ENCODE measurements at places on chromosomes 5 and 9.

DNA sequence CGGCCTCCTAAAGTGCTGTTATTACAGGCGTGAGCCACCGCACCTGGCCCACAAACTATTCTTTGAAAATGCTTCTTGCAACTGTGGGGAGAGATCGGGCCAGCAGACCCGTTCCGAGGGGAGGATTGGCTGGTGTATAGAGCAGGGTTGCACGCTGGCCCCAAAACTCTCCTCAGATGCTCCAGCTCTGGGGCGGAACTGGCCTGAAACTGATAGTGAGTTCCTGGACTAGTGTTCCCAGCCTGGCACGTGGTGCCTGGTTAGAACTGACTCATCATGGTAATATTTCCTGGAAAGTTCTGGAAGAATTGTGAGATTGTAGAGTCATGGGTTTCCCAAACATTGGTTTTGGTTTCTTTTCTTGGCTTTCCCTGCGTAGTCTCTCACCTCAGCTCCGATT lies 120.5 kb downstream of the FBXL7 start:
- no peak for DNase-seq

DNA sequence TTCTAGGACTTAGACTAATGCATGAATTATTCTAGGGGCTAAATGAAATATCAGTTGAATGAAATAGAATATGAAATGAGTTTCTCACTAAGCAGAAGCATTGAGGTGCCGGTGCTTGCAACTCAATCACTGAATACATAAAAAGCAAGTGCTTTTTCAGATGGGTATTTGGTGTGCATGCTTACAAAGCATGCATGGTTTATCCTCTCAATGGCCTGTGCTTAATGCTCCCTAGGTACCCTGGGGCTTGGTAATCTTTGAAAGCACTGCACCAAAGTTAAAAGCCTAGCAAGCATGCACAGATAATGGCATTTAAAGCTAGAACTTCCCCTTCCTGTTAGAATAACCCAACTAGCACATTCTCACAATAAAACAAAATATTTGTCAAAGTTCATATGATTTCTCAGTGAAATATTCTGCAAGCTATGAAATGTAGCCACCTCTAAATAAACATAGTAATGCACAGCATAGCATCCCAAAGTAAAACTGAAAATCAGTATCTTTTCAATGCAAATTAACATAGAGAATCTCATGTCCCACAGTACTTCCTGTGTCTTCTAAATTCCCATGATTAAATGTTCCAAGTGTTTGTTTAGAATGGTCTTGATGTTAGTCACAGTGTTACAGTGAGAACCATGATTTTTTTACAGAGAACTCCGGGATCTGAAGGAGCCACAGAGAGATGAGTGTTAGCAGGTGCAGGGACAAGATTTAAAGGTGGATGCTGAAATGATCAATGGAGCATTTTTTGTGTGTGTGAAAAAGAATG lies 143.4 kb upstream of the CDH6 start:
- DNase-seq, result no peak

- no peak for DNase-seq
These were observed 74.6 kb downstream of the RETREG1 start for GRCh38 chr5:16542236-16542635.

GRCh38 chr9:14660721-14661120 lies 32.5 kb downstream of the ZDHHC21 start:
- DNase-seq, result no peak

DNA sequence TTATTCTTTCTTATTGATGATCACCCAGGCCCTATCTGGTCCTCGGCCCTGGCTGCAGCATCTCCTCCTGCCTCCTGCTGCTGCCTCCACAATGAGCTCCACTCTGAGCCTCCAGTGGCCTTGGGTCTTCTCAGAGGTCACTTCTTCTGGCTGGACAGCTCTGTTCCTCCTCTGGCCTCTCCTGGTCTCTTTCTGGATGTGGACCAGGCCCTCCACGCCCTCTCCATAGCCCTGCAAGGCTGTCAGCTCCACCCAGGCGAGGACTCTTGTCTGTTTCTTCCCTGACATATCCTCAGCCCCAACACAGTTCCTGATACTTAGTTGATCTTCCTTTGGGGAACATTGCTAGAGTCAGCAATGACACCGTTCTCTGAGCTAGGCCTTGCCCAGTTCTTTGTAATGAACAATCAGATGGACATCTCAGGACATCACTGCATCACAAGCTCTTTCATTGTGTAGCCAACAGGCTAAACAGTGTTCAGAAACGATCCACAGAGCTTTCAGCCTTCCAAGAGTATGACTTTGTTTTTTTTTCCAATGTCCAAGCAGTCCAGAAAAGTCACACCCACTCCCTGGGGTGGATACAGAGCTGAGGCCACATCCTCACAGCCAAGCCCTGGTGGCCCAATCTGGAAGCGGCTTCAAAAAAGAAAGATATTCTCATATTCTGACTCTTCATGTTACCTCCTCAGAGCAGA lies 62.5 kb upstream of the DNAH5 start:
- DNase-seq, result no peak

DNA sequence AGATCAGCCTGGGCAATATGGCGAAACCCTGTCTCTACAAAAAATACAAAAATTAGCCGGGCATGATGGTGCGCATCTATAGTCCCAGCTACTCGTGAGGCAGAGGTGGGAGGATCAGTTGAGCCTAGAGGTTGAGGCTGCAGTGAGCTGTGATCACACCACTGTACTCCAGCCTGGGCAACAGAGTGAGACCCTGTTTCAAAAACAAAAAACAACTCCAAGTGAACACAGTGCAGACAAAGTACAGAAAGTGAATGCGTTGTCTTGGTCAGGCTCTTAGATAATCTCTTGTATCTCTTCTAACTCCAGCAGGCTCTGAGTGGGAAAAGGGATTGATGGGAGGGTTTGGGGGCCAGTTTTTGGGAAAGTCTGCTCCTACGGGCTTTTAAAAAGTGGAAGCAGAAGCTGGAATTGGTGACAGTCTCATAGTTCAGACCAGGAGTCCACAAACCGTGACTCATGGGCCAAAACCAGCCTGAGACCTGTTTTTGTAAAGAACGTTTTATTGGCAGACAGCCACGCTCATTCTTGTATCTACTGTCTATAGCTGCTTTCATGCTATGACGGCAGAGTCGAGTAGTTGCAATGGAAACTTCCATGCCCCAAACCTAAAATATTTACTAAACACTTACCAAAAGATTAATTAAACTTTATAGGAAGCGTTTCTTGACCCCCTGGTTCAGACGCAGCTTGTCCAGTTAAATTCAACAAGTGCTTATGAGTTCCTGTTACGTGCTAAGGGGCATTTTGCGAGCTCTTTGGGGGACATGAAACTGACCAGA lies 32.9 kb downstream of the NDST1 start:
- no peak for DNase-seq

GRCh38 chr9:6931913-6932312 lies 174.1 kb downstream of the KDM4C start:
- DNase-seq, result no peak

- DNase-seq, result no peak
These were observed 3.6 kb downstream of the CERT1 start for GRCh38 chr5:75507841-75508240.

DNA sequence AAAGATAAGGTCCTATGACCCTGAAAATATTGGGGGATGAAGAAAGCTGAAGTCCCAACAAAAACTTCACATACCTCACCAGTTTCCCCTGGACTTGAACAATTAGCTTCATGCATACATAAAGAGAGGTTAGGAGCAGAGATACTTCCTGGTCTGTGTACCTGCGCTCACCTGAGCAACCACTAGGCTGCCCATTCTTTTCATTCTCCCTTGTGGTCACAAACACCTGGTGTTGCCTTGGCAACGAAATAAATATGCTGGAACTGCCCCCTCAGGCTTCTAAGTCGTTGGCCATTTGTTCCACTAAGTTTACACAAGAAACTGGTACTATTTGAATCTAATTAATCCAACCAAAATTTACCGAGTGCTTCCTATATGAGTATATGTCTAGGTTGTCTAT lies 18.1 kb downstream of the OTP start:
- DNase-seq, result no peak

GRCh38 chr5:160213537-160213936 lies 15.8 kb upstream of the FABP6 start:
- no peak for DNase-seq

DNA sequence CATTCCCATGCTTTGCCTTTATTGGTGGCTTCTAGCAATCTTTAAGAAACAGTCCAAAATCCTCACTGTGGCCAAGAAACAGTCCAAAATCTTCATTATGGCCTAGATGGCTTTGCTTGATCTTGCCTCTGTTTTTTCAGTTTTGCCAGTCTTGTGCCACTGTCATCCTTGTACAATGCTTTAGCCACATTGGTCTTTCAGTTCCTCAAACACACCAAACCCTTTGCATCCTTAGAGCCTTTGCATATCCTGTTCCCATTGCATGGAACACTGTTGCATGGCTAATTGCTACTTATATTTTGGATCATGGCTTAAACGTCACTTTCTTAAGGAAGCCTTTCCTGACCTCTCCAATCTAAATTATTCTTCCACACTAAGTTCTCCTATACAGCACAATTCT lies 22.1 kb downstream of the MRRF start:
- no peak for DNase-seq

GRCh38 chr9:27799326-27799725 lies 226.0 kb upstream of the C9orf72 start:
- DNase-seq, result no peak

DNA sequence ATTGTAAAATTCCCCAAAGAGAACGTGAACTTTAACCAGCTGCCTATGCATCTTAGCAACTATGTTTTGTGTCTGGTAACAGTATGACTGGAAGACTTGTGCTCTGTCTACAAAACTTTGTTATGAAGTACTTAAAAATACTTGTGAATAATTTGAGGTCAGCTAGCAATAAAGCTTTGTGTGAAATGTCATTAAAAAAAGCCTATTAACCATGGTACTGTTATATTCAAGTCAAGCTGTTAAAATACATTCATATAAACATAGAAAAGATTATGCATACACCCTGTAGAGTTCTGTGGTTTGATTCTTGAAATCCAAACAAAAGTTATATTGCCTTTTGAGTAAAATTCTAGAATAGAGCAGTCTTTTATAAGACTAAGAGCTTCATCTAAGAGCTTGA lies 60.1 kb downstream of the VCAN start:
- DNase-seq, result no peak

DNA sequence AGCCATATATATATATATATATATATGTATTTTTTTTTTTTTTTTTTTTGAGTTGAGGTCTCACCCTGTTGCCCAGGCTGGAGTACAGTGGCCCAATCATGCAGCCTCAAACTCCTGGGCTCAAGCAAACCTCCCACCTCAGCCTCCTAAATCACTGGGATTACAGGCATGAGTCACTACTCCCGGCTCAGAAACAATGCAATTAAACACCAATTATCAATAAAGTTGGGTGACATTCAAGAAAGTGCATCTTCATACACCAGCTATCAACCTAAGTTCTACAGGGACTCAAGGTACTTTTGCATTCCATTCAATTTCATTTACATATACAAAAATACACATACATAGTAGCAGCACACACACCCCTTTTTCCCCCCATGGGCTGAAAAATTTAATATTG lies 7.6 kb downstream of the FAM13B start:
- DNase-seq, result no peak

DNA sequence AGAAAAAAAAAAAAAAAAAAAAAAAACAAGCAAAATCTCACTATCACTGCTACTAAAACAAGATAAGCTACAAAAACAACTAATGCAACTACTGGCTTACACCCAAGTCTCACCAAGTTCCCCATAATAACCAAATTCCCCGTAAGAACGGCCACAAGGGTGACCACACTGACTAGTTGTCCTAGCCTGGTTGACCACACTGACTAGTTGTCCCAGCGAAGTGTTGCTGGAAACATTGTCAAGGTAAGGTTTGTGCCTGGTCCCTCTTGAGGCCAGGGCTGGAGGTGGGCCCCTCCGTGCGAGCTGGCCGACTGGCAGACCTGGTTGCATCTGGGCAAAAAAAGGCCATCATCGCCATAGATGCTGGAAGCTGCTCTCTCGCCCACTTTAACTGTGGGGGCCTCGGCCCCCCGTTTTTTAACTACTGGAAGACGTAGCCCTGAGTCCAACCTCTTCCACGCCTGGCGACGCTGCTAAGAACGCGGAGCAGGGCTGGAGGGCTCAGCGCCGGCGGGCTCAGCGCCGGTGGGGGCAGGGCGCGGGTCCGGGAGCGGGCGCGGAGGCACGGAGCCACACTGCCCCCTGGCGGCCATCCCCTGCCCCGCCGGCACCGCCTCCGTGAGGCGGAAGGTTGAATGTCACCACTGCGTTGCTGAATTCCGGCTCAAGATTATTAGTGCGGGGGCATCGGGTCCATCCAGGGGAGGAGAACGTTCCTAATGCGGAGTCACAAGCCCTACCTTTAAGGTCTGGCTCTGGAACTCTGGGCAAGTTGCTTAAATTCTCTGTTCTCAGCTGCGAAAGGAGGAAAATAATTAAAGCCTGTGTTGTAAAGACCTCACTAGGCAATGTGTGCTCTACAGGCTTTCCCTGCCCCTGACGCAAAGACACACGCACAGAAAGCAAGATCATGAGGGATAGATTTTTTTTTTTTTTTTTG lies 84.0 kb downstream of the HSD17B3 start:
- DNase-seq, result peak; percentile 56

- DNase-seq, result no peak
These were observed 28.1 kb upstream of the F2RL1 start for GRCh38 chr5:76790632-76791290.

DNA sequence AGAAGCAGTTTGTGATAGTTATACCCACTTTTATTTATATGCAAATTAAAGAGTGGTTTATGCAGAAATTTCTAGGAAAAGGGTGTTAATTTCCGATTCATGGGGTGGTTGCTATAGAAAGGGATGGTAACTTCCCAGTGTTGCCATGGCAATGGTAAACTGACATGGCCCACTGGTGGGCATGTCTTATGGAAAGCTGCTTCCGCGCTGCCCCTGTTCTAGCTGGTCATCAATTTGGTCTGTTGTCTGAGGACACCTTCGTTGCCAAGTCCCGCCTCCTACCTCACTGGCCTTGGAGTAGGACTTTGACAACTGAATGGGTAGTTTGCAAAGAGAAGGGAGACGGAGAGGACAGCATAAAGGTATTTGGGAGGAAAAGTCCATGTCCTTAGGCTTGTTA lies 74.0 kb upstream of the SMIM23 start:
- no peak for DNase-seq

DNA sequence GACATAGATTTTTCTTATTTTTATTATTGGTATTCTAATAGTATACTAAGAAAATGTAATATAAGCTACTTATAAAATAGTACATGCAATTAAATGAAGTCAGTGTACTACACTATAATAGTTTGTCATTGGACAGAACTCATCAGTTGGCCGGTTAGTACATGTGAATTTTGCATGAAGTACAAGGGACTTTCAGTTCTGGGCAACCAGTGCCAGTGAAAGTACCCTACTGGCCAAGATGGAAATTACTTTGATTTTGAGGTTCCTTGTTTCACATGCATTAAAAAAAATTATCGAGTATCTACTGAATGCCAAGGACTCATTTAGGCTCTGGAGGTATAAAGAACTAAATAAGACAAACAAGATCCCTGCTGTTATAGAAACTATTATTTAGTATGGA lies 213.4 kb upstream of the ELL2 start:
- DNase-seq, result no peak

- no peak for DNase-seq
These were observed 64.5 kb upstream of the DAB2 start for GRCh38 chr5:39489263-39489662.

- no peak for DNase-seq
These were observed 153.5 kb downstream of the RAPGEF6 start for GRCh38 chr5:131481569-131481968.

GRCh38 chr9:115398996-115399395 lies 281.0 kb upstream of the TNC start:
- no peak for DNase-seq

- no peak for DNase-seq
These were observed 81.2 kb upstream of the MIER3 start for GRCh38 chr5:57033103-57033502.

GRCh38 chr5:135995976-135996375 lies 32.8 kb upstream of the TGFBI start:
- no peak for DNase-seq

- no peak for DNase-seq
These were observed 1007.1 kb upstream of the ACO1 start for GRCh38 chr9:31377358-31377757.
